NCI-H2171 treated with DMSO at 0.1 percent for 48 hours (cell line): ENCODE measurements at places on chromosomes 5 and 9.
A peak's percentile ranks its signal among the peaks of the same experiment; 100 is the strongest.

DNA sequence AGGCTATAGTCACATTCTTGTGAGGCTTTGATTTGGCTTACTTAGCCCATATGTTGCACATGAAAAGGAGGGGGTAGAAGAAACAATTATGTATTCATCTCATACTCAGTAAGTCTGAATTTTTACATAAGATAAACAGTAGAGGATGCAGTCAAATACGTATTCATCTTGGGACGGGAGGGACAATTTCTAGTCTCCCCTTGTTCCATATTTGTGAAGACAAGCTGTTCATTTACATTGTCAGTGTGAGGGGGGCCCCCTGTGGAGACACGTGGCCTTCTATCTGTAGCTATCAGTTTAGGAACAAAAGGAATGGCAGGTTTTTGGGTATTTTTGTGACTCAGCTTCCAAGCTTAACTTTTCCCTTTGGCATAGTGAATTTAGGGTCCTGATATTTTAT lies 49.2 kb upstream of the PPP1R2B start:
- DNase-seq = no peak

DNA sequence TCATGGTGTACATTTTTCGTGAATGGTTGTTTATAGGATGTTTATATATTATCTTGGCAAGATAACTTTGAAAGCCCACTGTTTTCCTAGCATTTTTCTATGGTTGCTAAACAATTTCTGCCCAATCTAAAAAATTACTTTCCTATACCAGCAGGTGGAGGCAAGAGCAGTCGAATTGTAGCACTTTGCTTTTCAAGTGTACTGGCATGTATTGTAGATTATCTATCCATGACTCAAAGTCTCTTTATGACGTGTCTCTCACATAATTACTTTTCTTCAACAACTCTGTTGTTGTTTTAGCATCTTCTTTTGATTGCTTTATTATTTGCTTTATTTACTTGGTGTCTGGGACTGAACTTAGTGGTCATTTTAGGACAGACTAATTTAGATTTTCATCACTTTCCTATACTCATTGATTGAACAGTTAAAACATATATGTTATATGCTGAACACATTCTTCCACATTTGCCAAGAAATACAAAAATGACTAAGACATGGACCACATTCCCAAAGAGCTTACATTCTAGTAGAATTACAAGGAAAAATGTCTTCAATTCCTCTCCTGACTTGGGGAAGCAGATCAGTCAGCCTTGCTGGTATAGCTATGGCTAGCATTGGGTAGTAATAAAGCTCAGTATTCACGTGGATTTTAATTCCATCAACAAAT lies 20.7 kb downstream of the NLN start:
- peak; percentile 1 for DNase-seq

DNA sequence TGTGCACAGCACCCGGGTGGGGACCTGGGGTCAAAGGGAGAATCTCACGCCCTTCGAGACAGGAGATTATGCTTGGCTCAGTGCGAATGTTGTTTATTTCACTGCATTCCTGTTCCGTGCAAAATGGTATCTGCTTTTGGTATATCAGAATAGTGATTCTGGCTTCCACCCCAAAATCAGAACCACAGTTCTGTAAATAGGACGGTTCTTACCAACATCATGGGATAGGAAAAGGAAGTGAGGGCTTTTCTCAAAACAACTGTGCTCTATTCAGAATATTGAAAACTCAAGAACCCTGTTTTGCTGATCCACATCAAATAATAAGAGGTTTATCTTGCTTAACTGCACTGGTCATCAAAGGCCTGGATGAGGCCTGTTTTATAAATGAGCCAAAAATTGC lies 51.6 kb upstream of the FBXW11 start:
- DNase-seq = no peak

DNA sequence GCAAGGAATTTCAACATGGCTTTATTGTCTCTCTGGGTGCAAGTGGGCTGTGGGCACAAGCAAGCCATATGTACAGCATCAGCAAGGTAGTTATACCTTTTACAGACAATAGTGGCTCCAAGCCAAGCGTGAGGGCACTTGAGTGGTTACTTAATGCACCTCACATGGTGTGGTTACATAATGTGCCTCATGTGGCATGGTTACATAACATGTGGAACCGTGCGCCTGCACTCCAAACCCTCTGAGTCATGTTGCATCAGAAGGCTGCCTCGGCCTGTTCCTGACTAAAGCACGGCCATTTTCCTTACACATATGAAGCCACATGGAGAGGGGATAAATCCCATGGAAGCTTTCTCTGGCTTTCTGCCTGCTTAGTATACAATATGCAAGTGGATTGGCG lies 150.9 kb downstream of the OSTF1 start:
- peak; percentile 36 for DNase-seq

GRCh38 chr5:76622973-76623596 lies at the start of gene F2RL2:
TSS of gene F2RL2 (minus strand) at chr5:76623403. CDS start at chr5:76623230, 173 bp downstream.
- DNase-seq = no peak

DNA sequence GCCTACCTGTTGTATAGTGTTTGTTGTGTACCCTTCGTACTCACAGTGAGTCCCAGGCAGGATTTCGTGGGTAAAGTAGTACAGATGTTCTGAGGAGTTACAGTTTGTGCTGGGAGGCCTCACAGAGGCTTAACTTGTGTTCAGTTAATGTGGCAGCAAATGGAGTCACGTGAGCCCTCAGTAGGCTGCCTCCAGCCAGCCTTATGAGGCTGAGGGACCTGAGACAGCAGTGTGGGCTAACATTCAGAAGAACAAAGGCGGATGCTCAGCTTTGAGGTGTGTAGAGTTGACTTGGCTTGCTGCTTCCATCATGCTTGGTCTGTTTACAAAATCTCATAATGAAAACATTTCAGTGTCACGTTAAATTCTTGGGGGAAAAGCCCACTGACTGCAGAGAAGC lies 118.1 kb downstream of the TRIO start:
- no peak for DNase-seq

GRCh38 chr9:13568405-13568804 lies 288.9 kb upstream of the MPDZ start:
- no peak for DNase-seq

- no peak for DNase-seq
Measured at GRCh38 chr5:32042551-32042961, 131.6 kb downstream of the GOLPH3 start.

DNA sequence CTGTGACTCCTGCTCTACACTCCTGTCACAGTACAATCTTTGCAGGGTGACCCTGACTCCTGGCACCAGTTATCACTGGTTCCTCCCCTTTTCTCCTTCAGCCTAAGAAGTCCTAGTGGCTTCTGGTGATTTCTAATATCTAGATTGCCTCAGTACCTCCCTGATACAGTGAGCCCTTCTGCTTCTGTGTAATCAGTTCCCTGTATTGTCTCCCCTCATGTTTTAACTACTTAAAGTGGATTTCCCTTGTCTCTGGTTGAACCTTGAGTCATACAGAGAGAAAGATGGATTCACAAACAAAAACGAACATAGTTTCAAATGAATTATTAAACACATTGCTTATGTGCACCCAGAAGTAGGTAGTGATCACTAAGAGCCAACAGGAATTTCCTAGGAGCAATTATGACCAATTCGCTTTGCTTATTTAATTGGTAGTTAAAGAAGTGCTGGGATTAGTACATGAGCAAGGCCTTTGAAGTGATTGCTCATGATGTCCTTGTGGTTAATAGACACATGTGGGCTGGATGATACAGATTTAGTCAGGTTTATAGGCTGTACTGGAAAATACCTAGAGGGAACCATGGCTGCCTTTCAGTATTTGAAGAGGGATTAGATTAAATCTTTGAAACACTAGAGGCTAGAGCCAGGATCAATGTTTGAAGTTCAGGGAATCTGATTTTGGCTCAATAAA lies 145.8 kb upstream of the MEF2C start:
- DNase-seq = no peak
